Upper lobe of left lung (tissue), 6 donors: ENCODE measurements at places on chromosomes 3 and 15. TPM values are rescaled to one million over a fixed set of nuclear protein-coding genes. Genes with fewer than 3 reads are reported as not detected.

GRCh38 chr3:150956376-150956775 is 16.2 kb downstream of the CLRN1 start:
- no peak for DNase-seq

DNA sequence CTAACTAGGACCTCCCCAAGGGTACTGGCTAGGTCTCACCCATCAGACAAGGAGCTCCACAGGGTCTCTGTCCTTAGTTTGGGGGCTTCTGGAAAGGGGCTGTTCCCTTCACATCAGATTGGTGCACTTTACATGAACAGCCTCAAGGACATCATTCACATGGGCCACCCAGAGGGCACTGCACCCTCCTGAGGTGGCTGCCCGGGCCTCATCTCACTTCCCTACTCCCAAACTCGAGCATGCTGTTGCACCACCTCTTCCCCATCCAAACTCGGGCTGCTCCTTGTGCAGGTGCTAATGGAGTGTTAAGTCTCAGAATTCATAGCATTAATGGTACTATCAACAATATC is 48.1 kb downstream of the RAB11A start:
- no peak for DNase-seq

DNA sequence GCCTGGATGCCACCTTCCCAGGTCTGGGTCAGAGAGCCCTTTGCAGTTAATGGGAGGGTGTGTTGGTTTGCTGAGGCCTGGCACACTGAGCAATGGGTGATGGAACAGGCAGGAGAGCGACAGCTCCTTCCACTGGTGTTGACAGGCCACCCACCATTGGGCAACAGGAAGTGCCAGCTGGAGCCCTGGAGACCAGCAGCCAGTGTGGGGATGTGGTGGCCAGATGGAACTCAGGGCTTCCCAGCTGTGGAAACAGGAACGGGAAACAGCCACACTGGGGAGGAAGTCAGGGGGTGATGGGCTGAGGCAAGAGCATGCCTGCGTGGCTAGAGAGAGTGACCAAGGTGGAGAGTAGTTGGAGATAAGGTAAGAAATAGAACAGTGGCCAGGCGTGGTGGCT is 9.3 kb downstream of the PSTPIP1 start:
- DNase-seq = no peak

- no peak for DNase-seq
These were observed 63.5 kb downstream of the MLH1 start for GRCh38 chr3:37056826-37057225.

Gene CILP
- total RNA-seq = 1.0 TPM

Gene SH3BP5
- total RNA-seq = 91.7 TPM
